Adrenal gland (tissue), 19 donors: ENCODE measurements at places on chromosomes 11 and 22.
A peak's percentile ranks its signal among the peaks of the same experiment; 100 is the strongest.

GRCh38 chr11:60899046-60899936 is 7.1 kb downstream of the PRPF19 start:
- DNase-seq: peak; percentile 54

DNA sequence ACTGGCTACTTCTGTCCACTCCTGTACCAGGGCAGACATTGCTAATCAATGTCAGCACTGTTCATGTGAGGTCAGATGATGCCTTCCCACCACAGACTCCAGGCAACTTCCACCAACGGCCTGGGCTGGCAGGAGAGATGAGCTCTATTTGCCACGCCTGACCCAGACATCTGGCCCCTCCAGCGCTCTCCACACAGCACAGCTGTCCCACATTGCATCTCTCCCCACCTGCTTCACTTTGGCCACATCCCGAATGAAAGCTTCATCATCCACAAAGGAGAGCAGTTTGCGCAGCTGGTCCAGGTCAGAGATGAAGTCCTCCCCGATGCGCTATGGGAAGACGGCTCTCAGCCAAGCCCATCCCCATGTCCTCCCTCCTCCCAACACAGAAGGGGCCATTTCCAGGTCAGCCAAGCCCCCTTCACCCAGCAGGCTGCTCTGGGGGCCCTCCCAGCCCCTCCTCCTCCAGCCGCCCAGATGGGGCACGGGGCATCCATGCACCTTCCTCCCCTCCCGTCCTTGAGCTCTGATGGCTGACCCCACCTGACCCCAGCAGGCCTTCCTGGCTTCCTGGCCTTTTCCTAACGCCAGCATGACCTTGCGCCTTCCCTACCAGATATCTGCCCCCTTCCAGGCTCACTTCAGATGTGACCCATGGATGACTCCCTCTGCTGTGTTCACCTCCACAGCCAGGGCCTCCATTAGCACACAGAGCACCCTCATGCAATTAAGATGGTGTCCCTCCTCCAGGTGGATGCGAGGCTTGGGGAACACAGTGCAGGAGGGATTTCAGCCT is 7.4 kb downstream of the PYGM start:
- no peak for DNase-seq

- no peak for DNase-seq
These were observed 4.3 kb downstream of the FGF3 start for GRCh38 chr11:69814902-69815301.

- no peak for DNase-seq
These were observed 7.7 kb downstream of the LINC01488 start for GRCh38 chr11:69489031-69489745.

DNA sequence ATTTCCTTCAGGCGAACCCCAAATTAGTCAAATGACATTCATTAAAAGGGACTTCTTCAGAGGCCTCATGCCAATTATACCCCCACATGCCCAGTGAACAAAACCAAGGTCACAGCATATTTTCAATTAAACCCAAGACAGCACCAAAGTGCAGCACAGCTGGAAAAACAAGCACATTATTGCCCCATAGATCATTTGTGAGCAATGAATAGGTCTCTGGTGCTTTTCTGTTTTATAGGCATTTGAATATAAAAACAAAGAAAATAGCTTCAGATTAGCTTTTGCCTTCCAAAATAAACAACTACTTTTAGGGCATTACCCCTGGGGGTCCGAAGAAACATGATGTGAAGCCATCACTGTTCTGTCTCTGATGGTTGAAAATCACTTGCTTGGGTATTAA is 1319.9 kb downstream of the LRRC4C start:
- DNase-seq: no peak

- DNase-seq: peak; percentile 18
These were observed 50.9 kb downstream of the AAMDC start for GRCh38 chr11:77871855-77872254.
